ENCODE measurements at places on chromosomes 6 and 20.

DNA sequence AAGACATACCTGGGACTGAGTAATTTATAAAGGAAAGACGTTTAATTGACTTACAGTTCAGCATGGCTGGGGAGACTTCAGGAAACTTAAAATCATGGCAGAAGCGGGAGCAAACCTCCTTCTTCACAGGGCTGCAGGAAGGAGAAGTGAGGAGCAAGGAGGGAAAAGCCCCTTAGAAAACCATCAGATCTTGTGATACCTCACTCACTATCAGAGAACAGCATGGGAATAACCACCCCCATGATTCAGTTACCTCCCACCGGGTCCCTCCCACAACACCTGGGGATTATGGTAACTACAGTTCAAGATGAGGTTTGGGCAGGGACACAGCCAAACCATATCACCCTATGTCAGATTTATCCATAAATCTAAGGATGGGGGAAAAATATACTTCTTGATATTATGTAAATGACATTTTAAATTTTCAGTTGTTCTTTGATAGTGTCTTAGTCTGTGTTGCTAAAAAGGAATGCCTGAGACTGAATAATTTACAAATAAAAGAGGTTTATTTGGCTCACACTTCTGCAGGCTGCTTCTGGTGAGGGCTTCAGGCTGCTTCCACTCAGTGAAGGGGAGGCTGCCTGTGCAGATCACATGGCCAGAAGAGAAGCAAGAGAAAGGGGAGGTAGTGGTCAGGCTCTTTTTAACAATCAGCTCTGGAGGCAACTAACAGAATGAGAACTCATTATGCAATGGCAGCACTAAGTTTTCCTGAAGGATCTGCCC lies 1.2 kb upstream of the MCM9 start:
- no peak for DNase-seq

DNA sequence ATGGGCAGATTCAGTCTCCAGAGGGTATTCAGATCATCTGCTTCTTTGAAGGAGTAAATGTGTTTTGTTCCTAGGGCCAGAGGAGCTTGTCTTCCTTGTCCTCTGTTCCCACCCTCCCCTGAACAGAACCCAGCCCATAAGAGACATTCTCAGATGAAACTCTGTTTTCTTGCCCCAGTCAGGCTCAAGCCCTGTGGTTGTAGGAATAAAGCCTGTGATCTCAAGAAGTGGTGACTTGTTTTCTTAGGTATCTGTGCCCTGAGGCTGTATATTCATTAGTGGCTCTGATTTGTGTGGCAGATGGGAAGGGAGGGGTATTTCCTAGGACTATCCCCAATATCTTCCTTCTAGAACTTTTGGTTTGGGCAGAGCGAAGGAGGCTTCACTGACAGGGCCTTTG lies 27.9 kb downstream of the GSS start:
- no peak for DNase-seq

DNA sequence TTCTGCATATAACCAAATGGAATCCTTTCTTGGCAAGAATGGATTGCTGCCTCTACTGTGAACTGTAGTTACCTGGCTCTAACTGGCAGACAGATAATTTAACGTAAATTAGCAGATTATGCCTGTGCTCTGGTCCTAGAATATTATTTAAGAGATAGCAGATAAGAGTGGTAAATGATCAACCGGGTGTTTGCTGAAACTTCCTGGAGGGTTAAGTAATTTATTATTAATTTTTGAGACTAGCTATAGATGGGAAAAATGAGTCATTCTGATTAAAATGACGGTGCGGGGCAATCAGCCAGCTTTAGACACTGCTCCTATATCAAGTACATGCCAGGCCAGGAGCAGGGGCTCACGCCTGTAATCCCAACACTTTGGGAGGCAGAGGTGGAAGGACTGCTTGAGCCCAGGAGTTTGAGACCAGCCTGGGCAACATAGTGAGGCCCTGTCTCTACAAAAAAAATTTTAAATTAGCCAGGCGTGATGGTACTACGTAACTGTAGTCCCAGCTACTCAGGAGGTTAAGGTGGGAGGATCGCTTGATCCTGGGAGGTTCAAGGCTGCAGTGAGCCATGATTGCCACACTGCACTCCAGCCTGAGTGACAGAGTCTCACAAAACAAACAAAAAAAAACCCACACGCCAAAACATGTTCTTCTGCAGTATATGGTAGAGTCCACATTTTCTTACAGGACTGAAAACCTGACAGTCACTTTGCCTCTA lies 22.6 kb downstream of the B4GALT5 start:
- no peak for DNase-seq

DNA sequence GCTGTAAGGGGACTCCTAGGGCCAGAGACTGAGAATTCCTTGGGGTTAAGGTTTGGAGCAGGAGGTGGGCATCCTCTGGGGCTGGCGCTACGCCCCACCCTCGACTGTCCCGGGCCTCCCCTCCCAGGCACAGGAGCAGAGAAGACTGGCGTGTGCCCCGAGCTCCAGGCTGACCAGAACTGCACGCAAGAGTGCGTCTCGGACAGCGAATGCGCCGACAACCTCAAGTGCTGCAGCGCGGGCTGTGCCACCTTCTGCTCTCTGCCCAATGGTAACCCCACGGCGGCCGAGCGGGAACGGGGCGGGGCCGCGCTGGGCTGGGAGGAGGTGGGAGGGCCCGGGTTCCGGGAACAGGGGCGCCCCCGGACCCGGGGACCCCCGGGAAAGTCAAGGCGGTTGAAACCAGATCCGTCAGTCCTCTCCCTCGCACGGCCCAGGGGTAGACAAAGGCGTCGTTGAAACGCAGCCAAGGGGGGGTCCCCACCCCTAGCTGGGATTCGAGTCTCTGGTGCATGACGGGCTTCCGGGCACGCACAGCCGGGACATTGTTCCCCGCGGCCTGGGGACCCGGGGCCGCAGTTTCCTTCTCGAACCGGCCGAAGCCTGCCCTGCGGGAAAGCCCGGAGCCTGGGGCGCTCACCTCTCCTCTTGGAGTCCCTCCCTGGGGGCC lies 844 bp downstream of the WFDC2 start:
- no peak for DNase-seq

GRCh38 chr20:16596991-16597390 lies 23.7 kb upstream of the KIF16B start:
- no peak for DNase-seq
